GM20000 (cell line): ENCODE measurements at places on chromosomes 7 and 10.

- DNase-seq: no peak
Observed at GRCh38 chr7:36599645-36600313, 124.5 kb downstream of the AOAH start.

- no peak for DNase-seq
Observed at GRCh38 chr10:79052291-79053080, 16.3 kb upstream of the ZMIZ1 start.

GRCh38 chr10:6446711-6447110, 133.4 kb downstream of the PRKCQ start:
- DNase-seq: no peak

- no peak for DNase-seq
Observed at GRCh38 chr10:73225518-73225917, 21.5 kb downstream of the DNAJC9 start.

DNA sequence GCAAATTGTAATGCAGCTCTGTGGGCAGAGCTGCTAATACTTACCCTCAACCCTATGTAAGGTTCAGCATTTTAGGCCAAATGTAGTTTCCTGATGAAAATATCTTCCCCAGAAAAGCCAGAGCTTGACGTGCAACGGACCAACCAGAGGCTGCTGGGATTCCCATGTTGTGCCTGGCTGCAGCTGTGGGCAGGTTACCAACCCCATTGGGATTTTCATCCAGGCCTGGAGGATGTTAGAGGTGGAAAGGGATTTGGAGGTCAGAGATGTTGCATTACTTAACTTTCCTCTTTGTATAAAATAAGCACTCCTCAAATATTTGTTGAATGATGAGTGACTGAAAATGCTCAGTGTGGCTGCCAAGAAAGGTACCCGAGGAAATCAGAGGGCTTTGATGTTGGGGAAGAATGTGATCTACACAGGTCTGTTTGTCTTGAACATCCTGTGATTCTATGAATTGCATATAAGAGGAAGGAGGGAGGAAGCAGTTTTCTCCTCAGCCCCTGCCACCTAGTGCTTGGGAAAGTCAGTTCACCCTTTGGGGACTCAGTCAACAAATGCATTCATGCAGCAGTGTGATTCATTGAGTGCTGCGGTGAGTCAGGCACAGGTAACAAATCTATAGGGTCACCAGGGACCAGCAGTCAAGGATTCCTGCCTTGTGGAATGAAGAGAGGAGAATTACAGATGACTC, 487.2 kb downstream of the RPS24 start:
- DNase-seq: no peak

DNA sequence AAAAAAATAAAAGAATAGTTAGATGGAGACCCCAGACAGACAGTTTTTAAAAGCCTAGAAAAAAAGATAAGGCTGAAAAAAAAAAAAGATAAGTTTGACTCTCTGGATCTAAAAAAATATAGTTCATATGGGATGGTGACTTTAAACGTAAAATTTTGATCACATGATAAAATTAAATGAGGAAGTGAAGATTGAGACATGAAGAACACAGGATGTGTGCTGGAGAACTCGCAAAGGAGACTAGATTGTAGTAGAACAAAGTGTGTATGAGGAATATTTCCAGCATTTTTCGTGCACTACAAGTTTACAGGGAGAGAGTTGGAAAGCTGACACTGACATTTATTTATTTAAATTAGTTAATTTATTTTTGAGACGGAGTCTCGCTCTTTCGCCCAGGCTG, 286.4 kb downstream of the PRPF18 start:
- DNase-seq: no peak

DNA sequence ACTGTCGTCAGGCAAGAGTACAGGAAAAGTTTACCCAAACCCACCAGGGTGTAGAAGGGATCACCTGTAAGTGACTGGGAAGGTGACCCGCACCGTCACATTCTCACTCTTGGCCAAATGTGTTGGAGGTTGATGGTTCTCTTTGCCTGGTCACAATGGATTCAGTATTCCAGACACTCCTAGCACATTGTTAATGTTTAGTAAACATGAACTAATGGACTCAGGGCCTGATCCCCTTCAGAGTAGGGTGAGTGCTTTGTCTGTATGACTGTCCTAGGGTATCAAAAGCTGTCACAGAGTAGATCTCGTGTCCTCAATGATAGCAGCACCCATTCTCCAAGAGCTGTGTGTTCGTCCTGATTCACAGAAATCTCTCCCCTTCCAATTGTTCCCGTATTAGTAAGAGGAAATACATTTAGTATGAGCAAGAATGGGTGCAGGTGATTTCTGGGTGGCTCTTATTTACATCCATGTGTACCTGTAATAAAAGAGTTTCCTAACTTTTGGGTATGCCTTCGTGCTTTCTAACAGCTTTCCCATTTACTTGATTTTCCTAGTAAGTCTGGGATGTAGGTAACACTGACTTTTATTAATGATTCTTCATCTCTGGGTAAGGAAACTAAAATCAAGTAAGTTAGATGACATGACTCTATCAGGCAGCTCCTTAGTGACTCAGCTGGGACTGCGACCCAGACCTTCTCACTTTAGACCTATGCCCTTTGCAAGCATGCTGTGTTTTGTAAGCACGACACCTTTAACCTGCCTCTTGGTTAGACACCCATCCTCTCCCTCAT, 4.7 kb downstream of the EEPD1 start:
- no peak for DNase-seq

DNA sequence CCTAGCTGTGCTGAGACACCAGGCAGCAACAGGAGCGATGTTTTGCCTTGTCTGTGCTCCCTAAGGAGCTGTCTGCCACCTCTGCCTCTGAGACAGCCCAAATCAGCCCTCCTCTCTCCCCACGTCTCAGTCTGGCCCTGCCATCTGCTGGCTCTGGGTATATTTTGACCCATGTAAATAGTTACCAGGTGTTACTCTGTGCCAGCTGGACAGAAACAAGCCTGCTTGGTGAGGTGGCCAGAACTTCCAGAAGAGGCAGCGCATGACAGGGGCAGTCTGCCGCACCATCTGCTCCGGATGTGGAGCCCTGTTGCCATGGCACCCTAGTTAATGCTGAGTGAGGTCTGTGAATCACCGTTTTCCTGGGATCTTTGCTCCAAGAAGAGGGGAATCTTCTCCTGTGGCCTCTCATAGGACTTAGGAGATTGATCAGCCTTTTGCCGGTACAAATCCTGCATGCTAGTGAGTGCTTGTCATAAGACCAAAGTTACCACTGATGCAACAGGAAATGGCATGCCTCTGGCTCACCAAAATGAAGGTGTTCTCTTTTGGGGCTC, 31.8 kb downstream of the GSTO2 start:
- DNase-seq: no peak

- no peak for DNase-seq
Observed at GRCh38 chr7:24769014-24769830, 12.0 kb upstream of the GSDME start.

DNA sequence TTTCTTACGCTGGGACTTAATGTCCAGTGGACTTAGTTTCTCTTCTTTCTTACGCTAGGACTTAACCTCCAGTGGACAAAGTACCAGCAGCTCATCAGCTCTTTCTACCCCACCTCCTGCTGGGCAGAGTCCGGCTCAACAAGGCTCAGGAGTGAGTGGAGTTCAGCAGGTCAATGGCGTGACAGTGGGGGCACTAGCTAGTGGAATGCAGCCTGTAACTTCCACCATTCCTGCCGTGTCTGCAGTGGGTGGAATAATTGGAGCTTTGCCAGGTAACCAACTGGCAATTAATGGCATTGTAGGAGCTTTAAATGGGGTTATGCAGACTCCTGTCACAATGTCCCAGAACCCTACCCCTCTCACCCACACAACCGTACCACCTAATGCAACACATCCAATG, 199.7 kb downstream of the MLLT10 start:
- DNase-seq: no peak

GRCh38 chr7:126657599-126658358, 595.0 kb downstream of the GRM8 start:
- peak; percentile 58 for DNase-seq

DNA sequence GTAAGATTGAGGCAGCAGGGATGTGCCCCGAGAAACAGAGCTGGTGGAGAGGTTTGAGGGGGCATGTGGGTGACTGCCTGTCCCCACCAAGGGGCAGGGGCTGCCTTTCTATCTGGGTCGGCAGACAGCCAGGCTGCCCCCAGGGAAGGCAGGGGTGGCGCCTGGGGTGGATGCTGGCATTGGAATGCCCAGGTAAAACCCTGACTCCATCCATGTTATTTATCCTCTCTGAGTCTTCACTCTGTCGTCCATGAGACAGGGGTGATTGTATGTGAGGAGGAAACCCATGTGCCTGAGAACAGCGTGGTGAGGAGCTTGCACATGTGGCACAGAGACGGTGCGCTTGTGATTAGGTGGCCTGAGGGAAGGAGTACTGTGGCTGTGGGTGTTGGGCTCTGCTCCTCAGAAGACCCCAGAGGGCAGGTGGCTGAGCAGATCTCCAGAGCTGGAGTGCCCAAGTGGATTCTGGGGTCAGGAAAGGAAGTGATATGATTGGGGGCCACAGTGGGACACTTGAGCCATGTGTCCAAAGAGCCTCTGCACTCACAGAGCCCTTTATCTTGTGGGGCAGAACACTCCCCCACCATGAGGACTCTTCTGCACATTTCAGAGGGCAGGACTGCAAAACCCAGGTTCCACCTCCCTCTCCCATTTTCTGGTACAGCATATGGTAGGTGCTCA, 100.4 kb upstream of the RET start:
- no peak for DNase-seq

DNA sequence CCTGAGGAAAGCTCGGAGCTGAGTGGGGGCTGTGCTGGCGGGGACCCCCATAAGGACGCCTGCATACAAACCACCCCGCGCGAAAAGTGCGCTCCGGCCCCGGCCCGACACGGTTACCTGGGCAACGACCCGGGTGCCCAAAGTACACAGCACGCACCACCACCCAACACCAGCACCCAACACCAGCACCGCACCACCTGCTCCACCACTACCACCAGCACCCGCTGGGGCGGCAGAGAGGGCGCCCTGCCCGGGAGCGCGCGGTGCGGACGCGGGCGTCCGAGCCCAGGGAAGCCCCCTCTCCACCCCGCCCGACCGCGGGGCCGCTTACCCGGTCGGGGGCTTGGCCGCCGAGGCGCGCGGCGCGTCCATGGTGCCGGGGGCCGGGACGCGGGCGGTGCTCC, 345 bp downstream of the COBL start:
- peak; percentile 44 for DNase-seq

DNA sequence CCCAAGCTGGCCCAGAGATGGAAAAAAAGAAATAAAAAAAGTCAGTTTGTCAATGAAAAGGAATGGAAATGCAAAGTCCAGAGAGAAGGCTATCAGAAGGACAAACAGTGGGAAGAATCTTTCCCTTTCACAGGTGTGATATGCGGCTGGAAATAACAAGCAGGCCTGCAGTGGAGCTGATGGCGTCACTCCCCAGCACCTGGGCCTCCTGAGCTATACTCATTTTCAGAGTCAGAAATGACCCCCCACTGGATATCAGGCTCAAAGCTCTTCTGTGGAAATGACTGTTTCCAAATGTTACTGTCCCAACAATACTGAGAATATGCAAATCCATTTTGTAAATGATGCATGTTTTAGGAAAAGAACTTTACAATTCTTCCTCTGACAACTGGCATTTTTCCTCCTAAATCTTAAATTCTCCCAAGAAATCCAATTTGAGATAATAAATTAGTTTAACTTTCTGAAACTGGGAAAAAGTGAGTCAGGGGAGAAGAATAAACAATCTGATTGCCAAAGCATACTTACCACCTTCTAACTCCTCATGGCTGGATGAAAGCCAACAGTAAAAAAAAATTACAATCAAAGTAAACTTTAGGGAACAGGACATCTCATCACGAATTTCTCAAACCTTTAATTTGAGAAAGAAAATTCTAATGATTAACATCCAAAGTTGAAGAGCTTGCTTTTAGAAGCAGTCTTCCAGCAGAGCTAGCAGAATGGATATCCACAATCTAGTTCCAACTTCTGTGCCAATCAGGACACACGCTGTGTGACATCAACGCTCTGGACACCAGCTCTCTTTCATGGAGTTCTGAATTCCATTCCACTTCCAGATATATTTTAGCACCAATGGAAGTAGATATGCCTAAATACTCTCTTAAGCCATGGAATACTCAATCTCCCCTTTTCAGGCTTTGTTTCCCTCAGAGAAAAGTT, 5.3 kb upstream of the CUZD1 start:
- DNase-seq: no peak

- no peak for DNase-seq
Observed at GRCh38 chr7:32051128-32051527, 19.1 kb downstream of the PDE1C start.

GRCh38 chr10:101073631-101074030, 11.8 kb downstream of the KAZALD1 start:
- DNase-seq: no peak

DNA sequence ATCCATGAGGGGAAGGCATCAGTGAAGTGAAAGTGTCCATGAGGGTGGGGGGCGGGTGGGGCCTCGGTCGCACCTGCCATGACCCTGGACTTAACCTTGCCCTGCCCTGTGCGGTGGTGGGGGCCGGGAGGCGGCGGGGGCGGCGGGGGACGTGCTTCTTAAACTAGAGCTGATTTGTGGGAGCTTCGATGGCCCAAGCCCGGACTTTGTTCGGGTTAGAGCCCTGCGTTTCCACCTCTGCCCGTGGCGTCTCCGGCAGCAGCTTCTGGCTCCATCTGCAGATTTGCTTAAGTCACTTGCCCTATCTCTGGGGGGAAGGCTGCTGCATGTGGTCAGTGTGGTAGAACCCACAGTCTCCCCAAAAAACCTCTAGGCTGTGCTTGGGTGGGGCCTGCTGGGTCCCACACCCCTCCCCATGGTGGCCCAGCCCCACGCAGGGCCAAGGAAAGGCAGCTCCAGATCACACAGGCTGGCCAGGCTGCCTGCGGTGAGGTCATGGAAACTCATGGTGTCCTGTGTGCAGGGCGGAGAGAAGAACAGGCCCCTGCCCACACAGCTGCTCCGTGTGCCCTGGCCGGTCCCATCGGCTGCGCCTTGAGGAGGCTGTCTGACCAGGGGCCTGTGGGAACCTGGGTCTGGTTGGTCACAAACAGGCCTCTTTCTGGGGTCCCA, 93.2 kb downstream of the INPP5A start:
- DNase-seq: no peak

DNA sequence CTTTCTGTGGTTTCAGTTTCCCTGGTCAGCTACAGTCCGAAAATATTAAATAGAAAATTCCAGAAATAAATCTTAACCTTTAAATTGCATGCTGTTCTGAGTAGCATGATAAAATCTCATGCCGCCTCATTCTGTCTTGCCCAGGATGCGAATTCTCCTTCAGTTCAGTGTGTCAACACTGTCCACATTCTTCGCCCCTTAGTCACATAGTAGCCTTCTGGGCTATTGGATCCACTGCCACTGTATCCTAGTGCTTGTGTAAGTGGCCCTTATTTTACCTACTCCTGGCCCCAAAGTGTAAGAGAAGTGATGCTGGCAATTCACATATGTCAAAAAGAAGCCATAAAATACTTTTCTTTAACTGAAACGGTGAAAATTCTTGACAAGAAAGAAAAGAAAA, 129.6 kb downstream of the ZWINT start:
- DNase-seq: no peak

DNA sequence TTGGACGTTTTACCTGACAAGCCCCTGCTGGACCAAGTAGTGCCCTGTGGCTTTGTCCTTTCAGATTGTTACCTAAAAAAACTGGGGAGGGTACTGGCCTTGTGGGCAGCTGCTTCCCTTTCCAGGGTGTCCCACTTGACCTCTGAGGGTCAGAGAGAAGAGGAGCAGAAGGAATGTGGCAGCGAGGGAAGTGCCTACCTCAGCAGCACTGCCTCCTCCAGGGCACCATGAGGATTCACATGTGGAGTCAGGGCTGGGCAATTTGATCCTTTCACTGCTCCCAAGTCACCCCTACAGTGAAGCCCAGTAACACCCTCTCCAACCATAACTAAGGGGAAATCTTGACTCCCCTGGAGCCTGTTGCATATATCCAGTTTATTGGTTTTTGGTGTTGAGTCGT, 64.6 kb downstream of the ITGB1 start:
- DNase-seq: no peak
